ENCODE measurements at places on chromosomes 6 and 20.

DNA sequence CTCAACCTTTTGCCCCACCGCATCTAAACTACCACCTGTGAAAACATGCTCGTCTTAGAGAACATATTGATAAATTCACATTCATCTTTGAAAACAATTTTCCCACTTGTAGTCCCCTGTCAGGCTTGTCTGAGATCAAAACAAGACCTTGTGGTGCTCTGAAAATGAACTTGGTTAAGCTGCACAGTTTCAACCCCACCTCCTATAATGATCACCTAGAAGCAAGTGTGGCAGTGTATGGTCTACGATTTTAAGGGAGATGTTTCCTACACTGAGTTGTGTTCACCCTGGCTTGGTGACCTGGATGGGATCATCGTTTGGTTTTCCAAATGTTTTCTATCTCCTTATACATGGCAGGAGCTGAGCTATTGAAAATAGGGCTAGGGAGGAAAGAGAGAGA lies 539.4 kb downstream of the DOK5 start:
- no peak for DNase-seq

- DNase-seq, result no peak
Measured at GRCh38 chr20:61704661-61705060, 361.0 kb downstream of the TAF4 start.

- DNase-seq, result no peak
Measured at GRCh38 chr6:20292905-20293304, 80.6 kb upstream of the MBOAT1 start.

- DNase-seq, result no peak
Measured at GRCh38 chr6:1984346-1984994, 260.9 kb downstream of the GMDS start.

- DNase-seq, result no peak
Measured at GRCh38 chr6:15989397-15989796, 139.5 kb upstream of the MYLIP start.

GRCh38 chr6:142834853-142835252 lies 110.1 kb downstream of the HIVEP2 start:
- DNase-seq, result no peak

All from effector memory CD8-positive, alpha-beta T cell (primary cell).